Fibroblast of skin of back (primary cell): ENCODE measurements at places on chromosomes 7 and 10.

DNA sequence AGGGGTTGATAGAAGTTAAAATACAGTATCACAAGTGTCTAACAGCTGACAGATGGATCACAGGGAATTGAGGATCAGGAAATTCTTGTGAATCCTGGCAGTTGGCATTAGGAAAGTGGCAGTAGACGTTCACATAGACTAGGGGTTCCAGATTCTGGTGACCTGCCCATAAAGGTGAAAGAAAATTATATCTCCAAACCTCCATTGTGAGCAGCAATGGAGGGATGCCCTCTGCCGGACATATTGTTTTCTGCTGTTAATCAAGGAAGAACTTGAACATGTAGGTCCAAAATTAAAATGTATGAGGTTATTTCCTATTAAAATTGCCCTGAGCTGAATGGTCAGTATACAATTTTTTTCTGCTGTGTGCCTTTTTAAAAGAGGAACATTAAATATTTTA is 5.1 kb downstream of the NME8 start:
- no peak for DNase-seq

DNA sequence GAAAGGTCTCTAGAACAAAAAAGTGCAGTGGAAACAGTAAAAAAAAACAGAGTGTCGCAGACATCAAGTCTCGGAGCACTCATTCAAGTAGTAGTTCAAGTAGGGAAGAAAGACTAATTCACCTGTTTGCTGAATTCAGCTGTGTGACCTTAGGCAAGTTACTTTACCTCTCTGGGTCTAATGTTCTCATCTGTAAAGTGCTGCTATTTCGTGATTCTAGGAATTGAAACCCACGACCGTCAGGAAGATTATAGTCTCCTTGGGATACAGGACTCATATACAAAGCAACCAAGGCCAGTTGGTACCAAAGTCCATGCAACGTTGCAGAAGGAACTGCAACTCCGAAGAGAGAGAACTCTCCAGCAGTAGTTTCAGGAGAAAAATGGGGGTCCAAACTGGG is 26.1 kb downstream of the PRKCQ start:
- DNase-seq: no peak

- DNase-seq: peak; percentile 50
Observed at GRCh38 chr10:61627266-61627665, 35.5 kb upstream of the CABCOCO1 start.

DNA sequence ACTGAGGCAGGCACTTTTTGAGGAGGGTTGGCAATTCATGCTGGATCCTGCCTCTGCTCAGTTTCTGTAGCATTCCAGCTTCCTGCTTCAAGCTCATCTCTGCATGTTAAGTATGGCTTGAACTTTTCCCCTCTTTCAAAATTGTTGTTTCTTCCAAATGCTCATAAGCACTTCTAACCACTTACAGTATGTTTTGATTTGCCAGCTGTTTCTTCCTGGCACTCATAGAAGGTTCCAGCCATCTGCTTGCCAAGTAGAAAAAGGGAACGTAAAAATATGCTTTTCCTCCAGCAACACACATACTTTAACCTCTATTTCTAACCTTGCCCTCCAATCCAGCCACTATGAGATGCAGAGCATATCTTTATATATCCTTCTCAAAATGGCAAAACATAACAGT is 692.6 kb upstream of the COBL start:
- DNase-seq: no peak

- DNase-seq: peak; percentile 79
Observed at GRCh38 chr7:130901209-130901783, 167.3 kb upstream of the KLF14 start.

DNA sequence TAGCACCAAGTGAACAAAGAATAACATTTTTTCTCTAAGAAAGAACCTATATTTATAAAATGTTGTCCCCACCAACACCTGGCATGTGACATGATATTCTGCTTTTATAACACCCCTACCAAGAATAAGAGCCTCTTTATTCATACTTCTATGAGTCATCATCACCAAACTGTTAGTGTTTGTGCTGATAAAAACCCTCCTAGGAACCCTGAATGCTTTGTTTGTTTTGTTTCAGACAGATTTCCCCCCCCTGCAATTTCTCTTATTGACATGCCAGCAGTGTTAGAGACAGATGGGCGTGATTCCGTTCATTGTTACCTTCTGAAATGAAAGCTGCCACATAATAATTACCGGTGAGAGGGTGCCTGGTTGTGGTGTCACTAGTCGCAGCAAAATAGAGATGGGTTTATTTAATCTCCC is 651.1 kb downstream of the SORCS1 start:
- DNase-seq: no peak

DNA sequence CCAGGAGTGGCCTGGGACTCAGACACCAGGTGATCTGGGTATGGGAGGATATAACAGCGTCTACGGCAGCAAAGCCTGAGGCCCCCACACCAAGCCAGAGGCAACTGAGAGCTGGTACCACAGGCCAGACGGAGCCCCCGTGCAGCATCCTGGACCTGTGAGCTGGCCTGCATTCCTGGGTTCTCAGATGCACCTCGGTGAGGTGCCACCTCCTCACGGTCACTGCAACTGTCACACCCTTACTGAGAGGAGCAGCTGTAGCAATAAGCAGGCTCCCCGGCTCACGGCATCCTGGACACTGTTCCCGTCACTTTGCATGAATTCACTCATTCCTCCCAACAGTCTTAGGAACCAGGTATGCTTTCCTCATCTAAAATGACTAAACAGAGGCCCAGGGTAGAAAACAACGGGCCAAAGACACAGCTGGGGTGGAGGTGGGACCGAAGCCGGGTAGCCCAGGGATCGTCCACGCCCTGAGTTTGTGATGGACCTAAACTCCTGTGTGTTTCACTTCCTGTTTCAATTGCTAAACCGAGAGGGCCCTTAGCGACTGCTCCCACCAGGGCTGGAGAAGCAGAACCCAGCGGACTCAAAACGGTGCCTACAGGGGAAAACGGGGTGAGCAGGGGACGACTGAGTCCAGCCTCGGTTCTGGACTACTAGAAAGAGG is 98.7 kb downstream of the CTBP2 start:
- no peak for DNase-seq

- no peak for DNase-seq
Observed at GRCh38 chr7:55774327-55775050, 88.1 kb downstream of the SEPTIN14 start.

DNA sequence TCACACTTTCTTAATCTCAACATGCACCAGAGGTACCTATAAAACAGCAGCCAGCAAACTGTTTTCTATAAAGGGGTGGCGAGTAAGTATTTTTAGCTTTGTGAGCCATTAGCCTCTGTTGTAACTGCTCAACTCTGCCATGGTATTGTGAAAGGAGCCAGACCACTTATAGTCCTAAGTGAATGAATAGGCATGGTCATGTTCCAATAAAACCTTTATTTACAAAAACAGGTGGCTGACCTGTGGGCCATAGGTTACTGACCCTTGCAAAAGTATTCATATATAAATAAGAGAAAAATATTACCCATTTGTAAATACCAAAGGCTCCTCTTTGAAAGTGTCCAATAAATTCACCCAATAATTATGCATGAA is 50.3 kb downstream of the ICA1 start:
- DNase-seq: no peak

- no peak for DNase-seq
Observed at GRCh38 chr10:59175538-59176240, 754 bp upstream of the PHYHIPL start.

DNA sequence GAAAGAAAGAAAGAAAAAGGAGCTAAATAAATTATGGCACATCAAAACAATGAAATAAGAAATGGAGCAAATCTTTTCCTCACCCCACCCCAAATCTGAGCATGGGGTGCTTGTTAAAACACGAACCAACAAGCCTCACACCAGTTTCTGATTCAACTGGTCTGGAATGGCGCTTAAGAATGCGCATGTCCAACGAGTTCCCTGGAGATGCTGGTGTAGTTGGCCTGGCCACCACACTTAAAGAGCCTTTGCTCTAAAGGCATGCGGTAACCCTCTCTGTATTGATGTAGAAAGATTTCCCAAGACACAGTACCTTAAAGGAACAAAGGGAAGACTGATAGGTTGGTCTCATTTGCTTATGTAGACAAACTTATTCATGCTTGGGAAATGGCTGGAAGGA is 49.1 kb upstream of the STEAP1B start:
- no peak for DNase-seq

GRCh38 chr7:157846271-157846670 is 509.5 kb downstream of the DNAJB6 start:
- no peak for DNase-seq

DNA sequence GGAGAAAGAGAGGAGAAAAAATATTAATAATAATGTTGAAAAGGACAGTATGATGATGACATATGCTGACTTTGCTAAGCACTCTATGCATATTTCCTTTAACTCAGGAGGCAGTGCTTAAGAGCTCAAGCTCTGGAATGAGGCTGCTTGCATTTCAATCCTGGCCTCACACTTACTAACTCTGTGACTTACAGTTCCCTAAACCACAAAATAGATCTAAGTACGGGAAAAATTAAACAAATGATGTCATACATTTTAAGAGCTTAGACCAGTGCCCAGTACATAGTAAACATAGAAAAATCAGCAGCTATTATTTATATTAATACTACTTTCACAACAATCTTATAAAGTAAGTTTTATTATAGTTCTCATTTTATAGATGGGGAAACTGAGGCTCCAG is 61.3 kb downstream of the GFRA1 start:
- DNase-seq: peak; percentile 88

GRCh38 chr7:69232445-69233376 is 365.6 kb upstream of the AUTS2 start:
- no peak for DNase-seq
